ENCODE measurements at places on chromosomes 1 and 21.

GRCh38 chr1:102872526-102872925, 235.8 kb downstream of the COL11A1 start:
- no peak for DNase-seq

DNA sequence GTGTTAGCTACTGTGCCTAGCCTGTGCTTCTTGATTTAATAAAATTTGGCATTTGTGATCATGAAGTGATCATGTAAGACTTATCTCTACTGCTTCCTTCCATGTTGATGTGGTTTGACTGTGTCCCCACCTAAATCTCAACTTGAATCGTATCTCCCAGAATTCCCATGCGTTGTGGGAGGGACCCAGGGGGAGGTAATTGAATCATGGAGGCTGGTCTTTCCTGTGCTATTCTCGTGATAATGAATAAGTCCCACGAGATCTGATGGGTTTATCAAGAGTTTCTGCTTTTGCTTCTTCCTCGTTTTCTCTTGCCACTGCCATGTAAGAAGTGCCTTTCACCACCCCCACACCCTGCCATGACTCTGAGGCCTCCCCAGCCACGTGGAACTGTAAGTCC, at the start of gene OVAAL:
Gene OVAAL, plus strand, starts transcription at position 301 of the 400 bp plus-strand sequence.
- no peak for DNase-seq

DNA sequence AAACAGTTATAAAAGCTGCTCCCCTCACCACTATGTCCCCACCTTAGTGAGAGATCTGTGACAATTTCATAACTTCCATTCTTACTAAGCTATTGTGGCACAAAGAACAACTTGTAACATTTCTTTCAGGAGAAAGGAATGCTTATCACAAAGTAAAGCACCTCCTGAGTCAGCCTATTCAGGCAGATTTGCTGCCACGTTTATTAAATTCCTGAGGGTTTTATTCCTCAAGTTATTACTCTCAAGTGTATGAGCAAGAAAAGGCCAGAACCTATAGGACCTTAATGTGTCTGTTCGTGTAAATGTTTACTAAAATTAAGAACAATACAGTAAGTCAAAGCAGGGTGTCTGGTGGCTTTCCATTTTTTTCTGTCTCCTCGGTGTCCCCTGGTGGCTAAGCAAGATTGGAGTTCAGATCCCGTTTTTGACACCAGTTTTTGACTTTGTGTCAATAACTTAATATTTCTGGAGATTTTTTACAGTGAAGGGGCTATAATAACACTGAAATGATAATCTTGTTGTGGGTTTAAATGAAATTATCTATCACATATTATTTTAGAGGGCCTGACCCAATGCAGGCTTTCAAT, 1539.6 kb downstream of the BRINP3 start:
- DNase-seq, result no peak

- no peak for DNase-seq
These were observed 50.6 kb upstream of the LYPLAL1 start for GRCh38 chr1:219123036-219123435.

- DNase-seq, result no peak
These were observed 8.5 kb downstream of the DIO1 start for GRCh38 chr1:53902235-53903138.

DNA sequence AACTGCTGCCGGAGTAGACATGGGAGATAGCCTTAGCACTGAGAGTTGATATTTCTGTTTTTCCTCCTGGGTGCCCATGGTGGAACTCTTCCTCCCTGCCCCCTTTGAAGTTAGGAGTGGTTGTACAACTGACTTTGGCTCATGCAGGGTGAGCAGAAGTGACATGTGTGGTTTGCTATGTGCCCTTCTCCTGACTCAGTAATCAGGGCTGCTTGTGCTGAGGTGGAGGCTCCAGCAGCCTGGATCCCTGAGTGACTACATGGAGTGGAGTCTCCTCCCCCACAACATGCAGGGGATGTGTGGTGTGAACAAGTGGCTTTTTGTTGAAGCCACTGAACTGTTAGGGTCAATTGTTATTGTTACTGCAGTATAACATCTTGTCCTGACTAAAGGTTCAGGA, 261.6 kb downstream of the CAMTA1 start:
- DNase-seq, result no peak

GRCh38 chr1:166902279-166902678, 26.2 kb upstream of the TADA1 start:
- DNase-seq, result no peak

- DNase-seq, result no peak
These were observed 67.4 kb upstream of the CNIH3 start for GRCh38 chr1:224548676-224549075.

- DNase-seq, result peak; percentile 14
These were observed 27.1 kb downstream of the AHDC1 start for GRCh38 chr1:27576806-27577227.

DNA sequence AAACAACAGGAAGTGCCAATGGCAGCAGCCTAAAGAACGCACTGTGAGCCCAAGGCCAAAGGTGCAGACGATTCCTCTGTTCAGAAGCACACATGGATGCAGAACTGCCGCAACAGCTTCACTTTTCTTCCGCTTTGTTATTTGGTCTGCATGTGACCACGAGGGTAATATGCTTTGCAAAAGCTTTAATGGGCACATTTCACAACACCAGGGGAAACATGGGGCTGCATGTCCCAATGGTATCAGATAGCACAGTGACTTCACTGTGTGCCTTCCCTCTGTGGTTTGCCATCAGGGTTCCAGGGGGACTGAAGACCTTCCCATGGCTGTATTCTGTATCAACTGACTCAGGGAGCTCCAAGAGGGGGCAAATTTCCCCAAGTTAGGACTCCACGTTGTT, 28.3 kb downstream of the THAP3 start:
- DNase-seq, result no peak

All from kidney (tissue), 22 donors.